ENCODE measurements at places on chromosomes 16 and 17. TPM values are rescaled to one million over a fixed set of nuclear protein-coding genes. Genes with fewer than 3 reads are reported as not detected.

Gene APOBR
- total RNA-seq: not detected

Gene CEP295NL
- total RNA-seq: 0.55 TPM

Gene LIG3
- 39.5 TPM for total RNA-seq

Gene HOXB8
- 11.2 TPM for total RNA-seq

Gene KCNAB3
- 1.8 TPM for total RNA-seq

Gene TMEM256
- 54.1 TPM for total RNA-seq

Gene MPP3
- total RNA-seq: 12.5 TPM

Gene PRR15L
- total RNA-seq: not detected

Gene ATAD5
- 5.8 TPM for total RNA-seq

Gene CCL8
- total RNA-seq: not detected

Gene CA7
- total RNA-seq: not detected

Gene KRTAP1-1
- total RNA-seq: not detected

Gene PMP22
- total RNA-seq: 20.8 TPM

Gene MMP28
- 0.13 TPM for total RNA-seq
